Right lobe of liver (tissue), 6 donors: ENCODE measurements at places on chromosomes 11 and 22. TPM values are rescaled to one million over a fixed set of nuclear protein-coding genes. Genes with fewer than 3 reads are reported as not detected.

TP53AIP1 gene
- total RNA-seq, result not detected

CRYBB3 gene
- 0.69 TPM for total RNA-seq

- no peak overlapping the region for H3K4me3 ChIP-seq
- H3K27ac ChIP-seq, result no peak overlapping the region
- no peak for DNase-seq
- H3K27me3 ChIP-seq, result no peaks in the 10 kb centered on the region
Measured at GRCh38 chr11:61841636-61842527, 13.8 kb downstream of the FADS2 start.

GRCh38 chr11:61151545-61152252, 9.5 kb downstream of the VPS37C start:
- no peak overlapping the region for H3K4me3 ChIP-seq
- H3K27me3 ChIP-seq, result no peaks in the 10 kb centered on the region
- no peaks in the 10 kb centered on the region for H3K4me1 ChIP-seq
- no peaks in the 10 kb centered on the region for H3K36me3 ChIP-seq
- no peak for DNase-seq
- no peak overlapping the region for H3K27ac ChIP-seq

GRCh38 chr11:13831696-13832095, 130.8 kb upstream of the SPON1 start:
- H3K4me1 ChIP-seq, result no peaks in the 10 kb centered on the region
- H3K27me3 ChIP-seq, result no peaks in the 10 kb centered on the region
- H3K4me3 ChIP-seq, result no peak overlapping the region
- DNase-seq, result no peak
